ENCODE measurements at places on chromosomes 4 and X.

GRCh38 chr4:6582889-6583490 is 8.0 kb downstream of the MAN2B2 start:
- DNase-seq = no peak

GRCh38 chr4:25397305-25397704 is 20.2 kb downstream of the ANAPC4 start:
- no peak for DNase-seq

GRCh38 chr4:8547912-8548730 is 32.1 kb upstream of the GPR78 start:
- DNase-seq = no peak

DNA sequence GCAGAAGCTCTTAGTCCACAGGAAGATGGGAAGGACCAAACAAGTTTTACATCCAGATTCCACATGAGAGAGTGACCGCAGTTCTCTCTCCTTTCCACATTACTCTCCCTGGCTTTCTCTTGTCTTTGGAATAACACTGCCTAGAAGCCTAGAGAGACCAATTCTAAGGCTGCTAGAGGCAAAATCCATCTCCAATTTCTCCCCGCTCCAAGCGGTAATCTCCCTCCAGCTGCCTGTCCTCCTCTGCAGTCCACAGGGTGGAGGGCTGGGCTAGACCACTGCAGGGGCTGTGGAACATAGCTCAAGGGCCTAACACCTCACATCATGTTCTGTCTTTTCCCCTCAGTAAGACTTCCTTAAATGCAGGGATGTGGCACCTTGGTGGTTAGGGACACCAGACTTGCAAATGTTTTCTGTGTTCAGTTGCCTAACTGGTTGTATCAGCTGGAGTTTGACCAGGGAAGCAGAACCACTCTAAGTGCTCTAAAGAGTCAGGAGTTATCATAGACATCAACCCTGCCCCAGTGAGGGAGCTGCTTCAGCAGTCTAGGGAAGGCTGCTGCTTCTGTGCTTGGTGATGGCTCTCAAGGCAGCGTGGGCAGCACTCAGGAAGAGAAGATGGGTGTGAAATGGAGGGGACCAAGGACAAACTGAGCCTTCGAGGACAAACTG is 423.1 kb downstream of the BCOR start:
- DNase-seq = no peak

DNA sequence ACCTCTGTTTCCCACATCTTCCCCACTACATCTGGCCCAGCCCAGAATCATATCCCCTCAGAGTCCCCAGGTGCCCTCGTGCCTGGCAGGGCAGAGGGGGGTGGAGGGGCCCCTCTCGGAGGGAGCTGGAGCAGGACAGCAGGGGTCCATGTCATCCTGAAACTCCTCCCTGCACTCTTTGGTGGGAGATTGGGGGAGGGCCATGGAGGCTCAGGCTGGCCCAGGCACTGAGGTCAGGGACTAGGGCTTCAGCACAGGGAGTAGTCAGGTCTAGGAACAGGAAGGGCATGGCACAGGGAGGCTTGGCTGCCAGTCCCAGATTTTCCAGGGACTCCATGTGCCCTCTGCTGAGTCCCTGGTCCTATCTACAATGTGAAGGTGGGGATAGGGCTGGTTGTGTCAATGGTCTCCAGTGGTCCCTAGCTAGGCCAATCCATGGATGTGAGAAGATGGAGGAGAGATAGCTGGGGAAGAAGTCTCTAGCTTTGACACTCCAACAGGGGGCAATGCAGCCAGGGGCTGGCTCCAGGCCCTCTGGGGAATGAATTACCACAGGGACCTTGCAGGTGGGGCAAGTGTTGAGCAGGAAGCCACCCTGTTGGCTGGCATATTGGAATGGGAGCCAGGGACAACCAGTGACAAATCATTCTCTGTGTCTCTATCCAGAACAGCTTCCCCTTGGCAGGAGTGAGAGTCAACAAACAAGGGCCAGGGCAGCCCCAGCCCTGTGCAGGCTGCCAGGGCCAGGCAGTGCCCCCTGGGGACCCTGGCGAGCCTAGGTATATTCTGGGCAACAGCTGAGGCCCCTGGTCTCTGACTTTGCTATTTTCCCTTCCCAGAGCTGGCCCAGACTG is 154.4 kb downstream of the EFNB1 start:
- no peak for DNase-seq

- no peak for DNase-seq
Observed at GRCh38 chr4:173498771-173499170, 31.3 kb downstream of the HAND2 start.

DNA sequence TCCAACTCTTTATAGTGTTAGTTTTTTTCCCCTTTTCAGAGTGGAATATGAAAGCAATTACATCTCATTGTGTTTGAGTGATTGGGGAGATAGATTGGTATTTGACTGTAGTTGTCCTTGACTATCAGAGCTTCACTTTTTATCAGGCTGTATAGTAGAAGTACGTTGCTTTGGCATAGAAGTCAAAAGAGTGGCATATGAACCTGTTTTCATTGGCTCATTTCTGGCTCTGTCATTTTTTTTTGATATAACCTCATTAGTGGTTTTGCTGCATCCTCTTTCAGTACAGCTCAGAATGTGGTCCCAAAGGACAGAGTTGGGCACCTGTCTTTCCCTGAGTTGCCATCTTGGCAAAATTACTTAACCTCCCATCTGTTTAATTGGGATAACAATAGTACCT is 1.4 kb downstream of the TMA16 start:
- no peak for DNase-seq

- DNase-seq = no peak
Observed at GRCh38 chr4:105998171-105999063, 103.1 kb downstream of the NPNT start.

GRCh38 chrX:39157796-39158195 is 356.5 kb downstream of the MID1IP1 start:
- DNase-seq = no peak

GRCh38 chr4:6349896-6350603 is 80.4 kb downstream of the WFS1 start:
- no peak for DNase-seq

- no peak for DNase-seq
Observed at GRCh38 chr4:87865960-87866598, 33.3 kb downstream of the MEPE start.

GRCh38 chr4:71944956-71945355 is 86.8 kb upstream of the NPFFR2 start:
- DNase-seq = no peak

DNA sequence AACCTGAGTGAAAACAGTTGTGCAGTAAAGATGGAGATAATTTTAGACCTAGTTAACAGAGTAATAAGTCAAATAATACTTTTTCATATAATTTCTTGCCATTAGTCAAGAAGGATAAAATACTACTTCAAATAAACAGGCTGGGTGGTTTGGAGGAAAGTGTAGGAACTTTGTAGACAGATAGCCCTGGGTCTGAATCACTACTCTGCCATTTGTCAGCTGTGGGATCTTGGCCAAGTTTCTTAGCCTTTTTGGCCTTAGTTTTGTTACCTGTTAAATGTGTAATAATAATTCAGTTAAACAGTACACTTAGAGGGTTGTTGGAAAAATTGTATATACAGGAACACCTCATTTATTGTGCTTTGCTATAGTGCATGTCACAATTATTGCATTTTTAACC is 163.7 kb downstream of the NPNT start:
- no peak for DNase-seq

GRCh38 chr4:5922556-5922955 is 29.7 kb upstream of the CRMP1 start:
- DNase-seq = no peak

- no peak for DNase-seq
Observed at GRCh38 chr4:176150356-176150682, 45.1 kb downstream of the SPATA4 start.

DNA sequence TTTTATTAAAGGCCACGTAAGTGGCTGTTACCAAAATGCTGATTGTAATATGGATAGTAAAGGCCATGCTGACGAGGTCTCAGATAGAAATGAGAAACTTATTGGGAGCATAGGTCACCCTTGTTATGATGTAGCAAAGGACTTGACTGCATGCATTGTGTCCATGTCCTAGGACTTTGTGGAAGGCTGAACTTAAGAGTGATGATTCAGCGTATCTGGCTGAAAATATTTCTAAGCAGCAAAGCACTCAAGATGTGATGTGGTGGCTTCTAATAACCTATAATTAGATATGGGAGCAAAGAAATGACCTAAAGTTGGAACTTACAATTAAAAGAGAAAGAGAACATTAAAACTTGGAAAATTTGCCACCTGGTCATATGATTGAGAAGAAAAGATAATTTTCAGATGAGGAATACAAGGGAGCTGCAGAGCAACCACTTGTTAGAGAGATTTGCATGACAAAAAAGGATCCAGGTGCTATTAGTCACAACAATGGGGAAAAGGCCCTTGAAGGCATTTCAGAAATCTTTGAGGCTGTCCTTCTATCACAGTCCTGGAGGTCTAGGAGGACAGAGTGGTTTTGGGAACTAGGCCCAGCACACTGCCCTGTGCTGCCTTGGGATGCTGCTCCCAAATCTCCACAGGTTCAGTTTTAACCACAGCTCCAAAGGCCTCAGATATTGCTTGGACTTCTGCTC is 793.7 kb upstream of the LCORL start:
- no peak for DNase-seq

- DNase-seq = no peak
Observed at GRCh38 chr4:66501997-66502396, 831.7 kb upstream of the EPHA5 start.

DNA sequence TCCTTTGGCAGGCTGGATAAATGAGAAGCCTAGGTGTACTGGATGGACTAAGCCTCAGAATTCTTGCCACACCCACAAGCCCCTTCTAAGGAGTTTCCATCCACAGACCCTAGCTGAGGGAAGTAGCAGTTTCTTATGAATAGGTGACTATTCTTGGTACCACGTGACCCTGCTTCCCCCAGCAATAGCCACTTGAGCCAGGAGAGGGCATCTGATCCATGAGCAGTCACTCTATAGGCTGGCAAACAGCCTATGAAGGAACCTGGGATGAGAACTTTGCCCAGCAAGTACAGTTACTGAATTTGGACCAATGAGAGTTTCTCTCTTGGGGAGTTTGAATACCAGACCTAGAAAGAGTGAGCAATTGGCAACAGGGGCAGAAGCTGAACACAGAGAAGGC is 84.0 kb downstream of the RTL9 start:
- DNase-seq = peak; percentile 4
